ENCODE measurements at places on chromosomes 1 and 21.

DNA sequence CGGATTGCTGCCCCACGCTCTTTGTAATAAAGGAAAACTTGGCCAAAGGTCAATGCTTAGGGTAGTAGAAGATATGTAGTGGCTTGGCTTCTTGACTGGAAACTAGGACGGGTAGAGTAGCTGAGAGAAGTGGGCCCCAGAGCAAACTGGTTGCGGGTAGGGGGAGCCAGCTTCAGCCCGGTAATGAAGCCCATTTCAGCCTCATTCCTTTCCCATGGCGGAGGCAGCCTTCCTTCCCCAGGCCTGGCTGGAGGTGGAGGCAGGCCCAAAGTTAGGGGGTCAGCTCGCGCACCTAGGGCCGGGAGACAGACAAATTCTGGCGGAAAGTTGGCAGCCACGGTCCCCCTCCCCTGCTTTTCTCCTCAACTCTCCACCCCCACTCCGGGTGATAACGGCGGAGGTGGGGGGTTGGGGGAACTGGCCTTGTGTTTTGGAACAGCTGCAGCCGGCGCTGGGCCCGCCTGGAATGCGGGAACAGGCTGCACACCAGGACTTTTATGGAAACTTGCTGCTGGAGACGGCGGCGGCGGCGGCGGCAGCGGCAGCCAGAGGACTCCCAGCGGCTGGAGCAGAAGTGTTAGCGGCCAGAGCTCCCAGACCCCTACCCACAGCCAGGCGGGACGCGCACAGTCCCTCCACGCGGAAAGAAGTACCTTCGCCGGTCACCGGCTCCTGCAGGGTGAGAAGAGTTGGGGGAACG, at the start of gene NEXN:
Gene NEXN, plus strand, starts transcription at position 544 of the 700 bp plus-strand sequence. CDS start 27,483 bp downstream, outside the sequence.
- DNase-seq, result peak; percentile 82

- no peak for DNase-seq
These were observed 21.4 kb downstream of the UTS2 start for GRCh38 chr1:7831458-7831857.

DNA sequence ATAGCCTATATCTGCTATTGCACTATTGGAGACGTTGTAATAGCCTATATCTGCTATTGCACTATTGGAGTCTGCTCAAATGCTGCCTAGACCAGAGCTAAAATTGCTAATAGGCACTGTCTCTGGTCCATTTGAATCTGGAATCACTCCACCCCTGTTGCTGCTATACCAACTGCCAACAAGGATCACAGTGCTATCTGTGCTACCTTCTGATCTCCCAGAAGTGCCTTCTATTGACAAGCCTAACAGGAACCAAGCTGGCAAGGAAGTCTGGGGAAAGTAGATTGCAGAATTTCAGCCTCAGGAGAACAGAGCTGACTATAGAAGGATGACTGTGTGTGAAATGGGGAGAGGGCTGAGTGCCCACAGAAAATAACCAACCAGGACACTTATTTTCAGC, 15.9 kb downstream of the RWDD3 start:
- no peak for DNase-seq

DNA sequence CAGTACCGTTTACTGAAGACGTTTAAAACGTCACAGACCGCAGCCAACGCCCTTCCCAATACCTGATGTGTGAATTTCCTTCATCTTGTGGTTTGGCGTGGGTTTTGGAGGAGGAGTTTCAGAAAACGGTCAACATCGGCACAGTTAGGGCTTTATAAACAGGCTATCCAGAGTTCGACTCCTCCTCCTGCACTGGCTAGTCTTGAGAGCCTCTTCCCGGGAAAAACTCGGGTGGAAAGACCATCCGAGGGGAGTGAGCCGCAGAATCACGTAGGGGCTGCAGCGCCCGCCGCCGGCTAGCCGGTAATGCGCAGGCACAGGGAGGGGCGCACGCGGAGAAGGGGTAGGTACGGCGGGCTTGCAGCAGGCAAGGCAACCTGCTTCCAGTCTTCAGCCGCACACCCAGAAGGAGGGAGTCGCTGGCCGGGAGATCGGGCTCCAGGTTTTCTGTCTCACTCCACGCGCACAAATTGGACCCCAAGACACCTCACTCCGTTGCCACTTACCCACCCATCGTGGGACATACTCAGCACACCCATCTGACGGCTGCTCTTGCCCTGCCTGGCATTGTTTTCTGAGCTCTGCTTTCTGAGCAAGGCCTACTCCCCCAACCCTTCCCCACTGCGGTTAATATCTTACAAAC, 25.4 kb downstream of the SLC19A2 start:
- peak; percentile 36 for DNase-seq

GRCh38 chr1:182768963-182769362, 20.6 kb upstream of the NPL start:
- no peak for DNase-seq

- DNase-seq, result peak; percentile 90
These were observed 51.2 kb upstream of the ADAM30 start for GRCh38 chr1:119947468-119947867.

GRCh38 chr21:29725025-29725736, 214.6 kb downstream of the GRIK1 start:
- DNase-seq, result no peak

- DNase-seq, result no peak
These were observed 333.6 kb downstream of the KCNH1 start for GRCh38 chr1:210800301-210800700.

GRCh38 chr1:35175602-35176001, 17.3 kb downstream of the SFPQ start:
- no peak for DNase-seq
